NCI-H226 (cell line): ENCODE measurements at places on chromosomes 6 and 20.
A peak's percentile ranks its signal among the peaks of the same experiment; 100 is the strongest.

DNA sequence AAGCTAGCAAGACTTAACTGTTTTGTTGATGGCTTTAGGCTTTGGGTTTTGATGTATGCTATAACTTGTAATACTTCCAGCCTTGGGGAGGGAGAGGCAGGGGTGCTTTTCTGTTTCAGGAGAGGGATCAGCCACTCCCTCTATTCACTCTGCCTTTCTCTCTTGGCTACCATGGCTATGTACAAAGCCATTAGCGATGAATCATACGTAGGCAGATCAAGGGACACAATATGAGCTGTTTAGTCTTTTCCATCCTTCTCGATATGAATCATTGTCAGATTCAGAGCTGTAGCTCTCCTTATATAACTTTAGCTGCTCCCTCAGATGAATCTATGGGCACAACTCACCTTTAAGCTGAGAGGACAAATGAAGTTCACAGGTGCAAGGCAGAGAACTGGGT lies 230.6 kb downstream of the TSHZ2 start:
- no peak for DNase-seq

GRCh38 chr6:53771785-53772624 lies 22.8 kb upstream of the LRRC1 start:
- DNase-seq, result peak; percentile 75

- DNase-seq, result peak; percentile 11
Observed at GRCh38 chr6:3919130-3919628, 70.0 kb downstream of the FAM50B start.

DNA sequence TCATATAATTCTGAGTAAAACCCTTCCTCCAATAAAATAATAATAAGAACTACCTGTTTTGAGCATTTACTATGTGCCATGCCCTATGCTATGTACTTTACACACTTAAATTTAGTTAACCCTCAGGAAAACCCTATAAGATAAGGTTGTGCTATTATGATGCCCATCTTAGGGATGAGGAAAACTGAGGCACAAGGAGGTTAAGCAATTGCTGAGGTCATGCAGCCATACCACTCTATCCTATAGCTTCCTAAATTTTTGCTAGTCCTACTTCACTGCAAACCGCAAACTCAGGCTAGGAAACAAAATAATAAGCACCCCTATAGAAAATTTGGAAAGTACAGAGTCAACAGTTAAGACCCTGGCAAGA lies 38.9 kb upstream of the GFOD1 start:
- DNase-seq, result no peak

- DNase-seq, result peak; percentile 96
Observed at GRCh38 chr6:4281341-4282293, 146.2 kb upstream of the ECI2 start.

DNA sequence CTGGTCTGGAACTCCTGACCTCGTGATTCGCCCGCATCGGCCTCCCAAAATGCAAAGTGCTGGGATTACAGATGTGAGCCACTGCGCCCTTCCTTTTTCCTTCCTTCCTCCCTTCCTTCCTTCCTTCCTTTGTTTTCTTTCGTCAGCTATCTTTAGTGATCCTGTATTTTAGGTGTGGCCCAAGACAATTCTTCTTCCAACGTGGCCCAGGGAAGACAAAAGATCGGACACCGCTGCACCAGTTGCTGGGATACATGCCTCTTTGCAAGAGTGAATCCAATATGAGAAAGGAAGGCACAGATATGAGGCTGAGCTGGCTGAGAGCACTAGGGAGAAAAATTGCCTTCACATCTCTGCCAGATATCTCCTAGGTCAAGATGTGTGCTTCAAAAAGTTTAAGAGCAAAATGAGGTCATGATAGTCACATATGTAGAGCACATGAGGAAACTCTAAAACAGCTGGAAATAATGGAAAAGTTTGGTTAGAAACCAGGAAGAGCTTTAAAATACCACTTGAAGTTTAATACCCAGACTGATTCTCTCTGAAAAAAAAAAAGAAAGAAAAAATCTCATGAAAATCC lies 41.8 kb downstream of the OR2B2 start:
- no peak for DNase-seq

- DNase-seq, result no peak
Observed at GRCh38 chr6:54907355-54907754, 60.8 kb downstream of the FAM83B start.

GRCh38 chr6:25342802-25343201 lies 63.6 kb downstream of the CARMIL1 start:
- peak; percentile 12 for DNase-seq

- no peak for DNase-seq
Observed at GRCh38 chr6:35728683-35729678, 7.9 kb upstream of the ARMC12 start.

GRCh38 chr20:56829788-56830385 lies 200.8 kb downstream of the TFAP2C start:
- no peak for DNase-seq

DNA sequence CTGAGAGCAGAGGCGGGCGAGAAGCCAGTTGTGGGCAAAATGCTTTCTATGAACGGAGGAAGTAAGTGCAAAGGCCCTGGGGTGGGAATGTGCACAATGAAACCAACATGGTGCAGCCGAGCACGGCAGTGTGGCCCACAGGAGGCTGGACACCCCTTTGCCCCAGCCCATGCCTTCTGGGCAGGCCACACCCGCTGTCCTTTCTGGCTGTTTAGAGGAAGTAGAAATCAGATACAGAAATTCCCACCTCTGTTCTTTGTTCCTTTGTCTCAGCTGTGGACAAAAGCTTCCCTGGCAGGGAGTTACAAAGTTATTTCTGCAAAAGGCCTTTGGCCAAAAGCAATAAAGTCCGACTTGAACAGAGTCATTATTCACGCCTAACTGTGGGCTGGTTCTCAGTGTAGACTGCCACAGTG lies 11.9 kb downstream of the SULF2 start:
- no peak for DNase-seq

GRCh38 chr20:49447946-49448809 lies 34.3 kb downstream of the KCNB1 start:
- DNase-seq, result no peak

- no peak for DNase-seq
Observed at GRCh38 chr6:69866351-69866769, at the start of gene COL19A1. TSS of gene COL19A1 (plus strand) at chr6:69866556. CDS start at chr6:69879568, 13,012 bp downstream.

DNA sequence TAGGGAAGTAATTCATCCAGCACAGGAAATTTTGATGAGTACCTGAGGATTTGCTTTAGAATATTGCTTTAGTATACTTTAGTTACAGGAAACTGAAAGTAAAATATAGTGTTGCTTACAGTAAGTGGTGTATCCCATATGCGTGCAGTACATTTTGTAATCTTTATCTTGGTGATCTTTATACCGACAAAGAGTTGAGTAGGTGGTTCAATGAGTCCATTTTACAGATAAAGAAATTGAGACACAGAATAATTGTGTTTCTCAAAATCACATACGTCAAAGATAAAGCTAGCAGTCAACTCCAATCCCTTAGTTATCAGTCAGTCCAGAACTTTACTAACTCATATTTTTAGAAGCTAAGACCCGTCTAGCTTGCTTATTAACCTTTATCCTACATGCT lies 65.8 kb upstream of the E2F3 start:
- no peak for DNase-seq

- no peak for DNase-seq
Observed at GRCh38 chr20:17602493-17602892, 32.6 kb downstream of the DSTN start.

DNA sequence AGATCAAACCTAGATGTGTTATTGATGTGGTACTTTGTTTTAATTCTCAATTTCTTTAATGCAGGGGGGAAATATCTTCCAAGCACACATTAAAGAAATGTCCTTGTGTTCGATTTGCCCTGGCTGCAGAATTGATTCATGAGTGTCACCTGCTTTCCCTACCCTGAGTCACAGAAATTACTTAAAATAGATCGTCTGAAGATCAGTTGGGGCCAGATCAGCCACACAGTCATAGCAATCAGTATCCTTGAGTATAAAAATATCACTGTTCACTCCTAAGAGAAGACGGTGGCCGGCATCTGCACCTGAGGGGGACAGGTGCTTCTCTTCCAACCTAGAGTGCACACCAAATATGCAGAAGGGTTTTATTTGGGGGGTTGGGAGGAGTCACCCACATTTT lies 115.2 kb upstream of the RIN2 start:
- no peak for DNase-seq

- no peak for DNase-seq
Observed at GRCh38 chr6:127347178-127347577, 3.8 kb upstream of the ECHDC1 start.

- peak; percentile 93 for DNase-seq
Observed at GRCh38 chr20:31698803-31699718, 23.6 kb downstream of the BCL2L1 start.

DNA sequence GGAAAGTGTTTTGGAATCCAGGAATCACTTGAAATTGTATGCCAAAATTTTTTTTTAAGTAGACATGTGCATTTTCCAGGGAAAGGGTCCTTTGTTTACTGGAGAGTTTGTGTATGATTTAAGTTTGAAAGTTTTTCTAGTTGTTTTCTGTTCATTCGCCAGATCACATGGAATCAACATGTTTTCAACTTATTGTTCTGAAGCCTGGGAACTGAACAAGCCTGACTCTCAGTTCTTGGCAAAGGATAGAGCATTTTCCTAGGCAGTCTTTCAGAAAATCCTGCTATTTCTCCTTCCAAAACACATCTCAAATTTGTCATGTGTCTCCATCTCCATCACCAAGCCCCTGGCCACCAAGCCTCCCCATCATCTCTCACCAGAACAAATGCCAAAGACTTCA lies 374.8 kb downstream of the MAFB start:
- no peak for DNase-seq

DNA sequence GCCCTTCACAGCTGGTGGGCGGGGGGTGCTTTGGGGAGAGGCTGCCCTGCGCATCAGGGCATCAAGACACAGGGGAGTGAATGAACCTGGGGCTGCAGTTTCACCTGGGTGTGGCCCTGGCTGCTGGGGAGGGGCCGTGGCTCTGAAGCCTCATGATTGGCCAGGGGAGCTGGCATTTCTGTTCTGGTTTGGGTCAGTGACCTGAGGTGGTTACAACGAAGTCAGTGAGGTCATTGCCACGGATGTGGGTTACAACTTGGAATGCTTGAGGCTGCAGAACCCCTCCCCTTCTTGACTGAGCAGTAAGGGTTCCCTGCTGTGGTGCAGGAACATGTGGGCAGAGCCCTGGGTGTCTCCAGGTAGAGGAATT lies 3.0 kb downstream of the TCEA2 start:
- DNase-seq, result peak; percentile 92

GRCh38 chr20:4592316-4593148 lies 129.2 kb upstream of the PRND start:
- DNase-seq, result no peak

GRCh38 chr6:49776444-49776843 lies 10.6 kb downstream of the PGK2 start:
- no peak for DNase-seq

DNA sequence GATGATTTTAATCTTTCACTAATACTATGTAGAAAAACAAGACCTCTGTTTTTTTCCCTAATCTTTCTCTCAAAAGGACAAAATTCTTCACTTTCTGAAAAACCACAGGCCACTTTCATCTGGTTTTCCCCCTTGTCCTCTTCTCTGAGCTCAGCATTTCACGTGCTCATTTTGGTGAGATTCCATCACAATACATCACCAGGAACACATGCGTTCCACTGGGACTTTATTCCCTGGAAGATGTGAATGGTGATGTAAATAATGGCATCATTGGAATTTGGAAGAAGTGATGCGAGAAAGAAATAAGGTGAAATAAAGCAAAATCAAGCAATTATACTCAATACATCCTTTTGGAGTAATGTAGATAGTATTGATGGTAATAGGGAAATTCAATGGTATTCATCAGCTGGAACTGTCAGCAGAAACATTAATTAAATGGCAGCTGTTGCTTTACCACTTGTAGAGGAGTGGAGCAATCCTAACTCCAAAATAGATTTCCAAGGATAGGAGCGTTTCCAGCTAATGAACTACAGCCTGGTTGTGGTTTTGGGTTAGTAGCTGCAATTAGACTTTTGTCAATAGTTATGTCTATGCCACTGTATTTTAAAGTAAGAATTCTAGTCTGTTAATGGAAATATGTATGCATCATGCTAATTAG lies 11.5 kb downstream of the FILIP1 start:
- DNase-seq, result no peak

GRCh38 chr6:42963855-42964605 lies 3.5 kb downstream of the GNMT start:
- DNase-seq, result peak; percentile 53

- no peak for DNase-seq
Observed at GRCh38 chr20:50308166-50308512, 117.5 kb downstream of the CEBPB start.

DNA sequence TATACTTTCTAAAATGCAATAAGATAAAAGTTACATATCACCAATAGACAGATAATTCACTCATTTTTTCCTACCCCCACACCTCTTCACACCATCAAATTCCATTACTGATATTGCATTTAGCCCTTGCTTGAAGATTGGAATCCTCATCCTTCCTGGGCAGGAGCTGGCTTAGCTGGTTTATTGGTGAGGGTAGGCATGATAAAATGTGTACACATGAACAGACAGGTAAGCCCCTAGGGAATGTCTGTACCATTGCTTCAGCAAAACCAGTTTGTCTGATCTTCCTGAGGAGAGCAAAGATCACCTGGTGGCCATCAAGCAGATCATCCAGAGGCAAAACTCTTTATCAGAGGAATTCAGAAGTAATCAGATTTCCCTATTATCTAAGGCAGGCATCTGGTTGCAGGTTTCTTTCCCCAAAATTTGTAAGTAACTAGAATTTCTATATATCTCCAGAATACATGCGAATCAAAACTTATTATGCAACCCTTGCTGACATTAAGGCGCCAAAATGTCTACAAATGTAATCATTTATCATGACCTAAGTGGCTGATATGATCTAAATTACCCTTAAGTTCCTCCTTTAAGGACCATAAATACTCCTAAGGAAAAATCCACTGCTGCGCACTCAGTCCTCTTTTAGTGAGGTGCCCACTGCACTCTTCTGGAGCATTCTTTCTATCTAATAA lies 6.6 kb upstream of the FABP7 start:
- no peak for DNase-seq

GRCh38 chr20:14374196-14374595 lies 36.8 kb upstream of the FLRT3 start:
- no peak for DNase-seq

- DNase-seq, result no peak
Observed at GRCh38 chr6:100100776-100101175, 106.8 kb upstream of the MCHR2 start.

DNA sequence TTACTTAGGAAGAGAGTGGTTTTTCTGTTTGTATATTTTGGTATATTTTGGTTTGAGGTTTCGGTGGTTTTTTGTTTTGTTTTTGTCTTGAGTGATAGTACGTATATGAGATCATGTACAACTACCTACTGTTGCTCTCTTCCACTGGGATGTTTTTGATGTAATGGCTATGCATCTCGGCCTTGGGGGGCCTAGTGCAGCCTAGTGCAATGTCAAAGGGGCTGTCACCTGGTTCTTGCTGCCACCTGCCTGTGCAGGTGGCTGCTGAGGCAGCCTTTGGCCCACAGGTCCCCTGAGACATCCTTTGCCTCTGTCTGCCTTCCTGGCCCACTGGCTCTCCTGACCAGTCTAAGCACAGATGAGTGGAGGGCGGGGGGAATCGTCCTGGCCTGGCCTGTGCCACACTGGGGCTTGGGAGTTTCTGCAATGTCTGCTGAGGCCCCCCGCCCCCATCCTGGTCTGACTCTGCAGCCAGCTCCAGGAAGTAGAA lies 546.6 kb downstream of the CD83 start:
- no peak for DNase-seq

GRCh38 chr6:56802584-56802983 lies 152.3 kb upstream of the BEND6 start:
- peak; percentile 29 for DNase-seq

GRCh38 chr20:24815931-24816330 lies 133.1 kb upstream of the CST7 start:
- no peak for DNase-seq

GRCh38 chr20:5172167-5172601 lies 45.4 kb downstream of the CDS2 start:
- DNase-seq, result no peak
